ENCODE measurements at places on chromosomes 7 and 10.

- no peak for DNase-seq
Measured at GRCh38 chr10:17219024-17219423, 9.0 kb upstream of the VIM start.

- no peak for DNase-seq
Measured at GRCh38 chr7:254337-255037, 35.5 kb upstream of the FOXL3 start.

GRCh38 chr10:71402005-71402404 lies 5.3 kb downstream of the CDH23 start:
- DNase-seq = no peak

- no peak for DNase-seq
Measured at GRCh38 chr7:78959477-78959876, 494.0 kb downstream of the MAGI2 start.

DNA sequence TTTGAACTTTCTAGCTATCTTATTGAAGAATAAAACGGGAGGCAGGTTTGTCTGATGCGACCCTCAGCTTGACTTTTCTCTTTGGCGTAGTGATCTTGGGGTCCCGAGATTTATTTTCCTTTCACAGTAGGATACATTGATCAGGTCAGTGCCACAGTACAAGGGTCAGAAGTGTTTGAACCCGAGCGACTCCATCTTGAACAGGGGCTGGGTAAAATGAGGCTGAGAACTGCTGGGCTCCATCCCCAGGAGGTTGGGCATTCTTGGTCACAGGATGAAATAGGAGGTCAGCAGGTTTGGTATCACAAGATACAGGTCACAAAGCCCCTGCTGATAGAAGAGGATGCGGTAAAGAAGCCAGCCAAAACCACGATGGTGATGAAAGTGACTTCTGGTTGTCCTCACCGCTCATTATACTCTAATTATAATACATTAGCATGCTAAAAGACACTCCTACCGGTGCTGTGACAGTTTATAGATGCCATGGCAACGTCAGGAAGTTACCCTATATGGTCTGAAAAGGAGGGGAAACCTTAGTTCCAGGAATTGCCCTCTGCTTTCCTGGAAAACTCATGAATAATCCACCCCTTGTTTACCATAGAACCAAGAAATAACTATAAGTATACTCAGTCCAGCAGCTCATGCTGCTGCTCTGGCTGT lies 3.0 kb upstream of the TECPR1 start:
- no peak for DNase-seq

DNA sequence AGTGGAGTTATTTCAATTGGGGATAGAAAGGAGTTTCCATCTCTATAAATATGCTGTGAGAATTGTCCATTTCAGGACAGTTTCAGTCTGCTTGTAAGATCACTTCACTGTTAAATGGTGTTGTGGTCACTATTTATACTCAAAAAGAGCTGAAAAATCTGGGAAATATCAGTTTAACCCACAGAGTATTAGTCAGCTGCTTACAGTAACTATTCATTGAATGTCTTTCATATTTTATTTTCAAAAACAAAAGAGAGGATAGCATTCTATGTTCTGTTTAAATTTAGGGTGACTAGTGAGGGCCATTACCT lies 85.4 kb upstream of the PLXDC2 start:
- no peak for DNase-seq

- DNase-seq = no peak
Measured at GRCh38 chr7:107605218-107605815, 25.3 kb downstream of the BCAP29 start.

DNA sequence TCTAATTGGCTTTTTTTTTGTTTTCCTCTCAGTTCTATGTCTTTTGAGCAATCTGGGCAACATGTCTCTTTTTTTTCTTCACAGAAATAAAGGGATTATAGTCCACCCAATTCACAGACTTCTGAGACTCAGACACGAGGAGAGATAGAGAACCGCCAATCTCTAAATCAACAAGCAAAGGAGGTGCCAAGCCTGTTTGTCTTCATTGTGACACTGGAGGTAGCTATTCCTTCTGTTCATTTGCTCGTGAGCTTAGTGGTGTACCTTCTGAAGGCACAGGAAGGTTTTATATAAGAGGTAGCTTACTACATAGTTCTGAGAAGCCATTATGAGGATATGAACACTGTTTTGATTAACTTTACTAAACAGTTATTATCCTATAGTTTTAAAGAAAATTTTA lies 6.1 kb downstream of the EPHB6 start:
- DNase-seq = no peak

DNA sequence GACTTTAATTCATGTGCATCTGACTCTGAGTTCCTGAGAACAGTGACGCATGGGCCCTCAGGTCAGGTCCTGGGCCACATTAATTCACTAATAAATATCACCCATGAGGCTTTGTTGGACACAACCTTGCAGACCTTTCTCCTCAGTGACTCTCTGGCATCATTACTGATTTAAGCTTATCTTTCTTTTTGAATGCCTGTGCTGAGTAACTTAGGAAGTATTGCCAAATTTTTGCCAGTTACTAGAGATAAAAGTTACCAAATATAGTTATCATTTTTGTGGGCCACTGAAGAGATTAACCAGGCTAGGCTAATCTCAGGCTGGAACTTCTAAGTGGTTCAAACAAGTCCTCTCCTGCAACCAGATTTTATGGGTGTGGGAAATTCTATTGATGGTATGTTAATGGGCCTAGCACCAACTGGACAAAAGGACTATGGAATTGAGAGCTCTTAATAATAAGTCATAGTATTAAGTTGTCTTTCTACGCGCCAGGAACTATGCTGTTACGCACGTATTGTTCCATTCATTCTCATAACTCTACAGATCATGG lies 28.8 kb upstream of the PRTFDC1 start:
- no peak for DNase-seq

GRCh38 chr10:114987995-114988394 lies 50.0 kb downstream of the TRUB1 start:
- DNase-seq = no peak

- DNase-seq = no peak
Measured at GRCh38 chr7:15720849-15721471, 34.5 kb upstream of the MEOX2 start.

GRCh38 chr10:103671126-103671895 lies 177.8 kb downstream of the NEURL1 start:
- no peak for DNase-seq

DNA sequence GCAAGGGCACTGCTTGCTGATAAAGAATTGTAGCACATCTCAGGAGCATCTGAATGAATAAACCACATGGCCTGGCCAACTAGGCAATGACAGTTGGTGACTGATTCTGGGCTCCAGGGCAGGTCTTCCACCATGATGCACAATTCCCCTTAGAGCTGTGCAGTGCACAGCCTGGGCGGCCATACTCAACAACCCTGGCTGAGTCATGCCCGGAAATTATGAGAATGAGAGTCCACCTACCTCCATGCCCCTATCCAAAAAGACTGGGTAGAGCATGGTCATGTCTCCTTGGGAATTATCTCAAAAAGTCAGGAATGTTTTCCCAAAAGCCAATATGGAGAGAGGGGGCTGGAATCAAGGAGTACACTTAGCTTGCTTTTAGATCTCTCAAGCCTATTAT lies 425.6 kb downstream of the PLXNA4 start:
- DNase-seq = no peak

GRCh38 chr7:51630933-51631332 lies 314.3 kb upstream of the COBL start:
- no peak for DNase-seq

GRCh38 chr7:20749906-20750305 lies 36.8 kb downstream of the SP8 start:
- DNase-seq = no peak

GRCh38 chr7:19690736-19691135 lies 18.1 kb downstream of the POLR1F start:
- DNase-seq = no peak

GRCh38 chr10:94042001-94042833 lies 48.5 kb downstream of the PLCE1 start:
- no peak for DNase-seq

DNA sequence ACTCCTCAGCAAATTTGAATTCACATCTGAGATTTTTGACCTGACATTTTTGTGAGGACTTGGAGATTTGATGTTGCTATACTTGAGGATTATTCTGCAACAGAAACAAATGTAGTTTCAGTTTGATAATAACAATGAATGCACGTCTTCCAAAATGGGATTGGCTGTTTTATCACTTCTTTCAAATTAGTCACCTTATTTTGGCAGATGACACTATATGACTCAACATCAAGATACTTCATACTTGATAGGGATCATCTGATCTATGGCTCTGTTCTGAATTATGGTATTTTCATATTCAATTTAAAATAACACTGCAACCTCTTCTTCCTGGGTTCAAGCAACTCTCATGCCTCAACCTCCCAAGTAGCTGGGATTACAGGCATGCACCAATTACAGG lies 24.2 kb downstream of the ARL5B start:
- DNase-seq = no peak

- DNase-seq = no peak
Measured at GRCh38 chr7:8536431-8536830, 103.0 kb downstream of the NXPH1 start.

Measured in GM12891 (cell line).